ENCODE measurements at places on chromosomes 5 and 9. TPM values are rescaled to one million over a fixed set of nuclear protein-coding genes. Genes with fewer than 3 reads are reported as not detected.

The SEMA4D gene
- 24.9 TPM for total RNA-seq

The FOXI1 gene
- total RNA-seq, result not detected

The JAKMIP2 gene
- 8.2 TPM for total RNA-seq

The TAS2R1 gene
- not detected for total RNA-seq

The SPATA31A3 gene
- total RNA-seq, result not detected

DNA sequence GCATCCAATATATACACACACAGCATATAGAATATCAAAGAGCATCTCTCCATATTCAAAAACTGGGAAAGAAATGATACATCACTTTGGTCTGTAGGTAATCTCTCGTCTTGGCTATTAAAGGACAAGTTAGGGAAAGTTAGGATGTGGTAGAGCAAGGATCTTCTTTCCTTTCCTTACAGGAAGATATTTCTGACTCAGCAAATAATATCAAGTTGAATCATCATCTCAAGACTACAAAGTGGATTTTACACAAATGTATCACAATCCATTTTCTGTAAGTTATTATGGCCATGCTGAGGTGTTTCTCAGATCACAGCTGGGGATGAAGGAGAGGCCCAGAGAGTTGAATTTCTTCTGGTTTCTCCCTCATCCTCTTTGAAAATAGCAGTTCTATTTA lies 651.7 kb upstream of the CCNG1 start:
- DNase-seq, result no peak

- DNase-seq, result no peak
Observed at GRCh38 chr9:125822160-125822559, 75.0 kb downstream of the PBX3 start.

- no peak for DNase-seq
Observed at GRCh38 chr9:110029429-110029955, 178.5 kb downstream of the C9orf152 start.

DNA sequence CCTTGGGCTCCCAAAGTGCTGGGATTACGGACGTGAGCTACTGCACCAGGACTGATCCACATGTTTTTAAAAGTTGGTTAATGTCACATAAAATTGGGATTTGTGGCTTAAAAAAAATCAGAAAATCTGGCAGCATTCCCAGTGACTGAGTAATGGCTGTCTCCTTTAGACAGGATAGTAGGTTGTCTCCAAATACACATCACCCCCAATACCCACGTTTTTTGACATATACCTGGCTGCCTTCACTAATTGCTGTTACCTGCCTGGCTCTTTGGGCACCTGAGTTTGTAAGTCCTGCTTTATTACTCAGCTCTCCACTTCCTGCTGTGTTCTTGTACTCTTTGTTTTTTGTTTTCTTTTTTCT lies 84.8 kb downstream of the KDM4C start:
- no peak for DNase-seq

DNA sequence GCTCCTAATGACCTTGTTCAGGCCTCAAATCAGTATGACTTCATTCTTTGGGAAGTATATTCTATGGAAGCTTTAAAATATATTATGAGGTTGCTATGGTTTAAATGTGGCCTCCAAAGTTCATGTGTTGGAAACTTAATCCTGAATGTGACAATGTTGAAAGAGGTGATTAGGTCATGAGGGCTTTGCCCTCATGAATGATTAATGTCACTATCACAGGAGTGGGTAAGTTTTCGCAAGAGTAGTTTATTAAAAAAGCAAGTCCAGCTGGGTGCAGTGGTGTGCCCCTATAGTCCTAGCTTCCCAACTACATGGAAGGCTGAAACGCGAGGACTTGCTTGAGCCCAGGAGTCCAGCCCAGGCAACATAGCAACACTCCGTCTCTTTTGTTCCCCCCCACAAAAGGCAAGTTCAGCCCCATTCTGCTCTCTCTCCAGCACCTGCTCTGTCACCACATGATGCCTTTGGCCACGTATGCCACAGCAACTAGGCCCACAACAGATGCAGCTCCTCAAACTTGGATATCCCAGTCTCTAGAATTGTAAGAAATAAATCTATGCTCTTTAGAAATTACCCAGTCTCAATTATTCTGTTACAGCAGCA lies 105.3 kb downstream of the SIL1 start:
- no peak for DNase-seq

- no peak for DNase-seq
Observed at GRCh38 chr9:107707428-107707837, 217.9 kb upstream of the KLF4 start.

Data from neural progenitor cell (in vitro differentiated cells).